ENCODE measurements at places on chromosomes 12 and 14.

DNA sequence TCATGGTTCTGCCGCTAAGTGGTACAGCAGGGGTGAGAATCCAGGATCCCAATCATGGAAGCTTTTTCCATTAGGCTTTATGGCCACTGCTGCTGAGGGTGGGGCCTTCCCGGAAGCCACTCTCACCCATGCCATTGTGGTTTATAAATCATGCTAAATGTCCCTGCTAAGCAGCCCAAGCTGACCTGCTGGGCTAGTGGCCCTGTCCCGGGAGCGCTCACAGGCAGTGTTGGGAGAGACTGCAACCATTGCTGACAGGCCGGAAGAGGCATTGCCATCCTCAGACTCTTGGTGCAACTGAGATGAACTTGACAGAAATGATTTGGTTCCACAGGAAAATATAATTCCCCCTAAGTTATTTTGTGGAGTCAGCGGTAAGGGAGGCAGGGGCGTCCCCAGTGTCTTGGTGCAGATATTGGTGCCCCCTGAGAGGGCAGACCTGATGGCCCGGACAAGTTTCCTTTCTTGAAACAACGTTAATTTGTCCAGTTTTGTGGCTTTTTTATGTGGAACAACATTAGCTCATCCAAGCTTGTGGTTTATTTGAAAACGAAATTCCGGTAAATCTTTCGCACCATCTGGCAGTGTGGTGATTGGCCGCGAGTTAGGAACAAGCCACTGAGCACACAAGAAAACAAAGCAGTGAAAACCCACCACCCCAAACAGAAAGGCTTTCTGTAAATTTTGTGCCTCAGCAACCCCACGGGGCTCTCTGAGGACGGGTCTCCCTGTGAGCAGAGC is 82.3 kb downstream of the SSPN start:
- no peak for DNase-seq

- DNase-seq, result no peak
Measured at GRCh38 chr14:54002653-54003052, 46.0 kb upstream of the BMP4 start.

- DNase-seq, result no peak
Measured at GRCh38 chr14:104240434-104241157, 102.2 kb downstream of the KIF26A start.

- no peak for DNase-seq
Measured at GRCh38 chr14:80390906-80391305, 179.6 kb upstream of the DIO2 start.

GRCh38 chr12:95213928-95214327 is 3.3 kb downstream of the FGD6 start:
- DNase-seq, result no peak
